ENCODE measurements at places on chromosomes 11 and 22. TPM values are rescaled to one million over a fixed set of nuclear protein-coding genes. Genes with fewer than 3 reads are reported as not detected.

CLP1 gene
- 6.5 TPM for total RNA-seq

MFRP gene
- total RNA-seq, result not detected

MIAT gene
- total RNA-seq, result 4.6 TPM

- no peak for DNase-seq
Observed at GRCh38 chr11:57325735-57326048, 940 bp upstream of the TNKS1BP1 start.
